ENCODE measurements at places on chromosomes 16 and 17.

- no peak for DNase-seq
Observed at GRCh38 chr16:25426829-25427228, 169.2 kb upstream of the ZKSCAN2 start.

- no peak for DNase-seq
Observed at GRCh38 chr17:60328679-60329078, 63.3 kb downstream of the USP32 start.

GRCh38 chr16:67773099-67773498 lies 33.3 kb downstream of the RANBP10 start:
- DNase-seq = no peak

DNA sequence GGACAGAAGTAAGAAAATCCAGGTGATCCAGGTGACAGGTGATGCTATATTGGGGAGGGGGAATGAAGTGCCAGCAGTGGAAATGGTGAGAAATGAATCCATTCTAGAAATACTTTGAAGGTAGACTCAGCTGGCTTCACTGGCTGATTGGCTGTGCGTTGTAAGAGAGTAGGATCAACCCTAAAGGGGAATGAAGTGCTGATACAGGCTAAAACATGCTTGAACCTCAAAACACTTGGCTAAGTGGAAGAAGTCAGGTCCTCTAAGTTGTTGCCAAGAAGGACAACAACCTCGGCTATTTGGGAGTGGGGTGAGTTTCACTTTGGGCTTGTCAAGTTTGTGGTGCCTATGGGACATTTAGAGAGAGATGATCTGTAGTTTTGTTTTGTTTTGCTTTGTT lies 24.1 kb upstream of the SCNN1B start:
- DNase-seq = no peak

- no peak for DNase-seq
Observed at GRCh38 chr16:84459941-84460405, 44.5 kb downstream of the MEAK7 start.

DNA sequence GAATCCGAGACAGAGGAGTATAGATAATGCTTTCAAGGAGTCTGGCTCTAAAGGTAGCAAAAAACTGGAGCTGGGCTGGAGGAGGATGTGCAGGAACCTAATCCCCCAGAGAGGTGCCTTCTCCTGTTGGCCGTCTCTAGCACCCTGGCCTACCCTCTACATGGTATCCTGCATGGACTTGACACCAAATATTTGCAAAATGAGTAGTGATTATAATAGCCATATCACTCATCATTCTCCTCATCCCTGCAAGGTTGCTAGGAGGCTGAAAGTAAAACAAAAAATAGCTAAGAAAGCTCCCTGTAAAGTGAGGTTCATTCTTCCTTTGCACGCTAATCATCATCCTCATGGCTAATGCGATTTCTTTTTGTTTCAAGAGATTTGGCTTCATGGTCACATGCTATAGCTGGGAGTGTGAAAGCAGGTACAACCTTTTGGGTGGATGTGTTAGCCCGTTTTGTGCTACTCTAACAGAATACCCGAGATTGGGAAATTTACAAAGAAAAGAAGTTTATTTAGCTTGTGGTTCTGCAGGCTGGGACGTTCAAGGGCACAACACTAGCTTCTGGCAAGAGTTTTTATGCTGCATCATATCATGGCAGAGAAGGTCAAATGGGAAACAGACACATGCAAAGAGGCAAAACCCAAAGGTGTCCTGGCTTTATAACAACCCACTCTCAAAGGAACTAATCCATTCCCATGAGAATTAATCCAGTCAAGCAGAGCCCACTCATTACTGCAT lies 27.1 kb upstream of the CIITA start:
- no peak for DNase-seq

Measured in T-helper 1 cell (primary cell).